ENCODE measurements at places on chromosomes 3 and 15. TPM values are rescaled to one million over a fixed set of nuclear protein-coding genes. Genes with fewer than 3 reads are reported as not detected.

LRRC34 gene
- 8.1 TPM for total RNA-seq

TM4SF18 gene
- total RNA-seq = not detected

MYO5C gene
- 1.9 TPM for total RNA-seq

CCR1 gene
- 58.6 TPM for total RNA-seq

SH2D7 gene
- 0.11 TPM for total RNA-seq

ERICH6 gene
- not detected for total RNA-seq

USP50 gene
- total RNA-seq = 0.54 TPM

RHCG gene
- not detected for total RNA-seq

MYD88 gene
- 70.6 TPM for total RNA-seq

MNS1 gene
- total RNA-seq = 0.85 TPM

CTDSPL gene
- 2.1 TPM for total RNA-seq

UCN2 gene
- not detected for total RNA-seq

ARHGAP11A gene
- total RNA-seq = 108 TPM

KCNMB2 gene
- not detected for total RNA-seq

HEG1 gene
- 49.5 TPM for total RNA-seq

PRSS50 gene
- not detected for total RNA-seq

KBTBD12 gene
- total RNA-seq = not detected

GNAT1 gene
- not detected for total RNA-seq

ADGRG7 gene
- not detected for total RNA-seq

XYLB gene
- total RNA-seq = 3.1 TPM

CD276 gene
- 1.8 TPM for total RNA-seq

GAP43 gene
- not detected for total RNA-seq

MESP1 gene
- 1.8 TPM for total RNA-seq

SLC28A2 gene
- not detected for total RNA-seq

ASB14 gene
- not detected for total RNA-seq

COMMD2 gene
- total RNA-seq = 32.8 TPM

SCAANT1 gene
- not detected for total RNA-seq

CADM2 gene
- total RNA-seq = 0.47 TPM

MOBP gene
- total RNA-seq = not detected

CD200R1 gene
- total RNA-seq = 11.6 TPM

CNTN3 gene
- not detected for total RNA-seq

SAXO2 gene
- total RNA-seq = 1.6 TPM

TNNC1 gene
- 3.2 TPM for total RNA-seq

CDC25A gene
- total RNA-seq = 19.0 TPM

MITF gene
- 1.6 TPM for total RNA-seq

RNU5B-1 gene
- 27.2 TPM for total RNA-seq

ALDH1L1 gene
- not detected for total RNA-seq

RARRES1 gene
- not detected for total RNA-seq

ROPN1B gene
- total RNA-seq = not detected

CHRM5 gene
- total RNA-seq = not detected

MRPL3 gene
- total RNA-seq = 57.5 TPM

Measured in activated naive CD8-positive, alpha-beta T cell treated with anti-CD3 and anti-CD28 coated beads, Interleukin-2, amount 10 ng/mL, durations not matched to agents 7 days and 5 days (primary cell).